Breast epithelium (tissue), 4 donors: ENCODE measurements at places on chromosomes 6 and 20. TPM values are rescaled to one million over a fixed set of nuclear protein-coding genes. Genes with fewer than 3 reads are reported as not detected.

GRCh38 chr6:36399970-36400369 lies 12.5 kb upstream of the ETV7 start:
- DNase-seq: no peak

DNA sequence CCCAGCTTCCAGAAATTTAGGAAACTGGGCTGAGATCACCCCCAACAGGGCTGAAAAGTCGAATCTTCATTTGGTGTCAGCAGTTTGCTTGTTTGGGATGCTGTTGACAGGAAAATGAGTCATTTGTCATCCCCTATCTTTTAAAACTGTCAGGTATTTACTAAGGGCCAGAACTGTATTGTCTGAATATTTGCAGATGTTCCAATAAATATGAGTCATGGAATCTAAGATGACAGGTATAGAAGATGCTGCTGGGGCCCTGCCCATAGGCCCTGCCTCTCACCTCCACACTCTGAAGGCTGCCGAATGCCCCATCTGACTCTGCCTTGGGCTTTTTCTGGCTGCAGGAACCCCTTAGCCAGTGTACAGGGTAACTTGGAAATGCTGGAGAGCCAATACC lies 3.9 kb downstream of the ETV7 start:
- DNase-seq: no peak

DNA sequence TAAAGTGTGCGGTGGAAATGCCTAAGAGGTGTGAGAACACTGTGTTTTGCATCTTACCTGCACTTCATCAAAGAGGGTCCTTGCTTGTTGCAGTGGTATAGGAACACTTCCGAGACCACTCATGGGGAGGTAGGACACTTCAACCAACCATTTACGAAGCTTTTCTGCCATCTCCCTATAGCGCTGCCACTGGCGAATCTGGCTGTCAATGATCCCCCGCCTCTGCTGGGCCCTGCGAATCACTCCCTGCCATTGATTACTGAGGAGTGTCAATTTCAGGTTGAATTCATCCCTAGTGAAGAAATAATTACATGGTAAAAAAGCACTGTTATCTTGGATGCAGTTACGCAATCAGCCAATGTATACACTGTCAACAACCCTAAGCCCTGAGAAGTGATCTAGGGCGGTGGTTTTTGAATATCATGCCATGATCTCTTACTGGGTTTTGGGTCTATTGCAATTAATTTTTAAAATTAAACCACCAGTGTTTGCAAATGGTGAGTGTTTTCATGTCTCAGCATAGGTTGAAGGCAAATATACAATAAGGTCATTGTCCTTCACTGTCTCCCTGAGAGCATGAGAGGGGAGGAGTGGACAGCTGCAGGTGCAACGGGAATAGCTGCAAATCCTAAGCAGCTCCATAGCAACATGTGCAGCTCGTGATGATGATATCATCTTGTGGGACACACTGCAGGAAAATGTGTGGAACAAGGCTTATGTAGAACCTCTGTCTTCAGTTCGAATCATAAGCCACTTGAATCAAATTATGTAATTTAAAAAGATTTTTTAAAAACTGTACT lies 400.6 kb downstream of the ESR1 start:
- no peak for DNase-seq

GRCh38 chr6:35522660-35523658 lies 10.3 kb upstream of the TULP1 start:
- peak; percentile 59 for DNase-seq

- DNase-seq: no peak
Observed at GRCh38 chr6:38773338-38773737, 58.2 kb downstream of the DNAH8 start.

The GPX5 gene
- not detected for total RNA-seq

- DNase-seq: no peak
Observed at GRCh38 chr6:35214869-35215664, 1.3 kb downstream of the SCUBE3 start.

DNA sequence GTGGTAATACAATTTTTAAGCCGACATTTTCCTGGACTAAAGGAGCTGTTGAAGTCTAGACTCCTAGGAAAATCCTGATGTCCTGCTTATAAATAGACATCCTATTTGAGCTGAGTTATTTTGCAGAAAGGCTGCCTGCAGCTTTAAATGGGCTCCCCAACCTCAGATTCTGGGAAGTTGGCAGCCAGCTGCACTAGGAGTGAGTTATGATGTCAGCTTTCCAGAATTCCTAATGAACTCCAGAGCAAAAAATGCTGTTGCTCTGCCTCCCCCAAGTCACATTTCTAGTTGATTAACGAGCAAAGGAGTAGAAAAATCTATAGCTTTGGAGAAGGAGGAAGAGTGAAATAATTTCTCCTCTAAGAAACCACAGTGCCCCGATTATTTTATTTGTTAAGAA lies 346.3 kb upstream of the SULF2 start:
- no peak for DNase-seq

GRCh38 chr6:44957156-44957555 lies 371.0 kb upstream of the RUNX2 start:
- no peak for DNase-seq

The TSHZ2 gene
- 106 TPM for total RNA-seq

The PRKN gene
- total RNA-seq: 19.0 TPM
